Fibroblast of skin of left quadriceps (primary cell): ENCODE measurements at places on chromosomes 1 and 21.
A peak's percentile ranks its signal among the peaks of the same experiment; 100 is the strongest.

- no peak for DNase-seq
Observed at GRCh38 chr1:159442428-159442827, 2.9 kb downstream of the OR10J1 start.

DNA sequence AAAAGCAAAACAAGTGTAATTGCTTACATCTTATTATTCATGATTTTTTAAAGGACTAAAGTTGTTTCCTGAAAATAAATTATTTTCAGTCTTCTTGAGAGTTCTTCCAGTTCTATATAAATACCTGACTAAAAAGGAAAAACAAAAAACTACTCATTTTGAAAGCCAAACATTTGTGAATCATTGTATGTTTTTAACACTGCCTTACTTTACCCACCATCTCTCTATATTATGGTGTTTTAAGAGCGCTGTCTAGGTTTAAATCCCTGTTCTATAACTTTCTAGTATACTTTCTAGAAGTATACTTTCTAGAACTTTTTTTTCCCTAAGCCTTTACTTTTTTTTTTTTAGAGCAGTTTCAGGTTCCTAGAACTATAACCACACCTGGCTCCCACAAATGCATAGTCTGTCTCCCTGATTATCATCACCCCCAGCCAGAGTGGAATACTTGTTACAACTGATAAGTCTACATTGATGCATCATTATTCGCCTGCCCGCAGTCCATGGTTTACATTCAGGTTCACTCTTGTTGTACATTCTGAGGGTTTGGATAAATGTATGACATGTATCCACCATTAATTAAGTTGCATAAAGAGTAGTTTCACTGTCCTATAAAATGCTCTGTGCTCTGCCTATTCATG lies 9.8 kb downstream of the RSBN1 start:
- DNase-seq, result no peak

GRCh38 chr1:80659161-80659560 lies 1141.6 kb upstream of the ADGRL2 start:
- no peak for DNase-seq

- DNase-seq, result peak; percentile 66
Observed at GRCh38 chr1:99465176-99465900, 180.6 kb upstream of the PALMD start.

DNA sequence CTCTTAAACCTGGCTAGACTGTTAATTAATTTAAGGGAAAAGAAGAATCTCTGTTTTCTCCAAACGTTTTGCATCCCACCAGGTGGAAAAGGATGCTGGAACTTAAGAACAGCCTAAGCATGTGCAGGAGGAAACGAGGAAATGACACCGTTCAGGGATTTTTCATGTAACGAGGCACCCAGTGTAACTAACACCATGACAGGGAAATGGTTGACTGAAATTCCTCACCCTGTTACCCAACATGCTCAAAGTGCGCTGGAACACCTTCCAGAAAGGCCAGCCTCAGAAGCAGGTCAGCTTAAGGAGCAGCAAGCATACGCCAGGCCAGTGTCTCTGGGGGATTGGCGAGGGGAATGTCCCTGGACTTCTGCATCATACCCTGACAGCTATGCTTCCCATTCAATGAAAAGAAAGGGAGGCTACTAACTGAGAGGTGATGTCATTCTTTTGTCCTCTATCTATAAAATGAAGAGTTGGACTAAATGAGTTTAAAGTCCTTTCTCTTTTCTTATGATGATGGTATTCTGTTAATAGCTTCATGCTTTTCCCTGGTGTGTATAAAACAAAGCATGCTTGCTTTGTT lies 21.6 kb downstream of the TNN start:
- no peak for DNase-seq

- DNase-seq, result no peak
Observed at GRCh38 chr1:150997949-150998348, 8.8 kb downstream of the MINDY1 start.

GRCh38 chr1:175274368-175274767 lies 81.8 kb upstream of the KIAA0040 start:
- DNase-seq, result no peak

DNA sequence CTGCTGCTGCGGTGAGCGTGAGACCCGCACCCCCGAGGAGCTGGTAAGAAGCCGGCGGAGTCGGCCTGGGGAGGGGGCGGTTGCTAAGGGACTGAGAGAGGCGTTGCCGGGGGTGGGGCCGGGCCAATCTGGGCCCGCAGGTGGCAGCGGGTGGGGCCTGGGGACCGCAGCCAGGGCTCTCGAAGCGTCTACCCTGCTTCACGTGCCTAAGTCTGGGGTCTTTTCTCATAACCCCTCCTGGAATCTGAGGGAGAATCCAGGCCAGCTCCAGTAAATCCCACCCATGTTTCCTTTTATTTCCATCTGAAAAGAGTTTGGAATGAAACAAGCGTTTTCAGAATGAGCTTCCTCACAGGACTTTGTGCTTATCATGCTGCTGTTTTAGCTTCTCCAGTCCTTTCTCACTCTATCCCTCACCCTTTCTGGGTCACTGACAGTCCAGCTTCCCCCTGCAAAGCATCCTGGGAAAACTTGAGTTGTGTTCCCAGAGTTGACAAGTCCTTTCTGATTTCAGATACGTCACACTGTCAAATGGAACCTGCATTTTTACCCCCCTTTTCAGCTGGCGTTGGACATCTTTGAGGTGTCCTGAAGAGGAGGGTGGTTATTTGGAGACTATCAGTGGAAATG lies 431 bp downstream of the CLCN6 start:
- DNase-seq, result no peak

DNA sequence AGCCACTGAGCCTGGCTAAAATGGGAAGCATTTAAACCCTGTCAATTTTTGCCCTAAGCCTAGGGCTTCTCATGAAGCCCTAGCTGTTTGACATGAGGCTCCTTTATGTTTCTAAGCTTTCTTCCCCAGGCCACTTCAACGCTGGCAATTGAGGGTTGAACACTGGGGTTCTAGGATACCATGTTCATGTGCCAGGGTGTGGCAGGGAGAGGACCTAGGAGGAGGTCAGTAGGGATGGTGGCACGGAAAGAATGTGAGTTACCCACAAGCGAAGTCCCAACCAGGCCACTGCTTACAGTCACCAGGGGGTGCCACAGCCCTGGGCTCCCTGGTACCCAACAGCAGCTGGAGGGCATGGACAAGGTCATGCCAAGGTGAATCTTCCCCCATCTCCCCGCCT lies 90.8 kb upstream of the AJAP1 start:
- DNase-seq, result no peak

GRCh38 chr1:219155135-219155534 lies 18.5 kb upstream of the LYPLAL1 start:
- no peak for DNase-seq

GRCh38 chr1:40096977-40097782 lies at the start of gene PPT1:
Gene PPT1, minus strand, starts transcription at chr1:40097252. Its CDS starts 14 bp downstream, at chr1:40097238.
- DNase-seq, result peak; percentile 20

- no peak for DNase-seq
Observed at GRCh38 chr21:35663856-35664606, 396.3 kb downstream of the SETD4 start.

DNA sequence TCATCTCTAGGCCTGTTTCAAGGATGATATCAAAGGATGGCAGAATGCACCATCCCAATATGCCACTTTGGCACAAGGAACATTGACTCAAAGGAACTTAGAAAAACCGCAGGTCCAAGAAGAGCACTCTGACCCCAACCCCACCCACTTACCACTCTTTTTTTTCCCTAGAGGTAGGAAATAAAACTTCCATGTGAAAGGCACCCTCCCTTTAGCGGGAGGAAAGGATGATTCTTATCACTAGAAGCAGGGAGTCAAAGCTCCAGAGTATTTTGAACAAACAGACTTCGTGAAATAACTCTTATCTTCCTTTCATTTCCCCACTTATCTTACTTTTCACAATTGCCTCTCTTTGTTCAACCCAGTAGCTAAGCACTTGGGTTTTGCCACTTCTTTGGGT lies 22.2 kb downstream of the PSMG1 start:
- DNase-seq, result no peak

DNA sequence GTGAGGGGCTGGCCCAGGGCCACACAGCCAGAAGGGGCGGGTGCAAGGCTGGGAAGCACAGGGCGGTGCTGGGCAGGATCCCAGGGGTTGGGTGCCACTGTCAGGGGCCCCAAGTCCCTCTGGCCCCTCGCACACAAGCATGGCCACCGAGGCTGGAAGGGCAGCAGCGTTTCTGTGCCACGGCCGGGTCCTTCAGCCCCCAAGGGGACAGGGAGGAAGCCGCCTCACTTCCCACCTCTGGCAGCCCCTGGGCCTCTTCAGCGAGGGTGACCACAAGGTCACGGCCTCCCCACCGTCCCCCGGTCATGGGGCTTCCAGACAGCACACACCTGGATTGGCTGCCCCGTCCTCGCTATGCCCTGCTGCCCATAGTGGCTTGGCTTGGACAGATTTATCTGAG lies 77.1 kb upstream of the TTC34 start:
- no peak for DNase-seq

- no peak for DNase-seq
Observed at GRCh38 chr1:178725466-178726086, 532 bp downstream of the RALGPS2 start.

GRCh38 chr1:214660900-214661299 lies 57.9 kb downstream of the CENPF start:
- DNase-seq, result peak; percentile 83

- DNase-seq, result no peak
Observed at GRCh38 chr1:155321639-155322503, 1.2 kb downstream of the RUSC1 start.

DNA sequence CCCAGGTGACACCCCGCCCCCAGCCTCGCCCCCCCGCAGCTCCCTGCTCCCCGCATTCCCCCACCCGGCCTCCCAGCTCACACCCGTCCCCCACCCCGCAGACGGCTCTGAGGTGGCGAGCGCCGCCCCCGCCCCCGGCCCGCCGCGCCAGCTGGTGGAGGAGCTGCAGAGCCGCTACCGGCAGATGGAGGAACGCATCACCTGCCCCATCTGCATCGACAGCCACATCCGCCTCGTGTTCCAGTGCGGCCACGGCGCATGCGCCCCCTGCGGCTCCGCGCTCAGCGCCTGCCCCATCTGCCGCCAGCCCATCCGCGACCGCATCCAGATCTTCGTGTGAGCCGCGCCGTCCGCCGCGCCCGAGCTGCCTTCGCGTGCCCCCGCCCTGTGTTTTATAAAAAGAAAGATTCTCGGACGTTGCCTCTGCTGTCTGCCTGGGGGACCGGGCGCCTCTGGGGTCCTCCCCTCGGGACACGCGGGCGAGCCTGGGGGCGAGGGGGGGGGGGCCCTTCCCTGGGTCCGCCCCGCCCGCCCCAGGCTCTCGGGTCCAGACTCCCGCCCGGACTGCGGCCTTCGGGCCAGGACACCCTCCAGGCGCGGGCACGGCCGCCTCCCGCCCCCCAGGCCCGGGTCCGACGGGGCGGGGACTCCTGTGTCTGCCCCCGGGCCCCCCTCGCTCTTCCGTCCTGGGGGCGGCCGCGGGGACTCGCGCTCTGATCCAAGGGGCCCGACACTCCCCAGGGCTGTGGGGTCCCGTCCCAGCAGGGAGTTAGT lies 1.6 kb upstream of the MMP23B start:
- peak; percentile 45 for DNase-seq

GRCh38 chr1:211723273-211723672 lies 47.9 kb upstream of the NEK2 start:
- no peak for DNase-seq
